ENCODE measurements at places on chromosomes 13 and 19.
A peak's percentile ranks its signal among the peaks of the same experiment; 100 is the strongest.

- DNase-seq: no peak
Observed at GRCh38 chr13:24282256-24282655, 27.1 kb upstream of the C1QTNF9 start.

- no peak for DNase-seq
Observed at GRCh38 chr13:80105350-80105749, 235.6 kb downstream of the SPRY2 start.

DNA sequence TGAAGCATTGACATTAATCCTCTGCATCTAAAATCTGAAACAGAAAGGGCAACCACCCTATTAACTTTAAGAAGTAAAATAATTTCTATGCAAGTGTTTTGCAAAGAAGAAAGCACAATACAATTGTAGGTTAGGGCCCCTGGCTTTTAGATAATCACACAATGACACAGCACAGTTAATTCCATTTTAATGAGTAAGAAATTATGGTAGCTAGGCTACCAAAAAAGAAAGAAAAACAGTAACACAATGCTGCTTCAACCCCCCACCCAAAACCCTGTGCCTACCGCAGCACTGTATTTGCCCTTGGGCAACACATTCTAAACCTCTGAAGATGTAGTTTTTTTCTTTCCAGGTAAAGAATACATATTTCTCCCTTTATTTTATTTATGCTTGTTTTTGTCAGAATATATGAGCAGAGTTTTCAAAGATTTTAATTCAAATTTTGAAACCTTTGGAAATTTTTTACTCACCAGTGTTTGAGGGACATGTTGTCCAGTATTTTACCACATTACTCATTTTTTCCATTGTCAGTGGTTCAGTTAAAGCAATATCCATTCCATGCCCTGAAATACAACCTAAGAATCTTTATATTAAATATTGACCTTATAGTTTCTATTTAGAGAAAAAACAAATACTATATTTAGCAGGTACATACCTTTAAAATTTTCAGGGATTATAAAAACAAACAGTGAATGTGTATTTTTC lies 21.1 kb downstream of the SOHLH2 start:
- DNase-seq: no peak

GRCh38 chr19:38452430-38453366 lies 19.2 kb downstream of the RYR1 start:
- no peak for DNase-seq

GRCh38 chr19:43618921-43619261 lies 538 bp downstream of the ZNF428 start:
- DNase-seq: peak; percentile 78

- DNase-seq: no peak
Observed at GRCh38 chr19:50300814-50301606, 28.2 kb downstream of the KCNC3 start.

DNA sequence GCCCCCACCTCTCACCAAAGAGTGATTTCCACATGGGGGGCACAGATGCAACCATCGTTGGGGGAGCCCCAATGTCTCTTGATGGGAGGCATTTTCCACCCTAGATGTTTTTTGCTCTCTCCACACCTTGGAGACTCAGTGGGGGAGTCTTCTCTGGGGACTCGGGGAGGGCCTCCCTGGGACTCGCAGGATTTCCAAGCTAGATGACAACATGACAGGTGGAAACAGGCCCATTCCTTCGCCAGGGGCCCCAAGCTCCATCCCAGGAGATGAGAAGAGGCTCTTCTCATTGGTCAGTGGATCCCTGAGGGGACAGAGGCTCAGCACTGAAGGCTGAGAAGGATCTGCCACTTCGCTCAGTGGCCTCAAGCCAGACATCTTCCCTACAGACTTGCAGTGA lies 12.7 kb upstream of the KIR2DL4 start:
- DNase-seq: no peak

GRCh38 chr19:8423817-8424223 lies 10.7 kb downstream of the MARCHF2 start:
- DNase-seq: no peak

DNA sequence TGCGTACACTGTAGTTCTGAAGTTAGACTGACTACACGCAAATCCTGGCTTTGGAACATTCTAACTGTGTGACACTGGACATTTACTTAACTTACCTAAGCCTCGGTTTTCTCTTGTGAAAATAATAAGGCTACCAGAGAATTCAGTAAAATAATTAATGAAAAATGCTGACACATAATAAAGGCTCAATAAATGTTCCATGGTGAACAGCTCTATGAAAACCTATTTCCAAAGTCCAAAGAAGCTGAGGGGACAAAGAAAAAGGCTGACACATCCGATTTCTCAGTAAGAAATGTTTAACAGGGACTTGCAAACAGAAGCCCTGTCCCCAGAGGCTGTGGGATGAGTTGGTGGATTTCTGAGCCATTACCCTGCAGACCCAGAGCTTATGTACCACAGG lies 139.7 kb upstream of the GJB6 start:
- no peak for DNase-seq

GRCh38 chr19:4957981-4958380 lies 10.9 kb upstream of the KDM4B start:
- DNase-seq: no peak

DNA sequence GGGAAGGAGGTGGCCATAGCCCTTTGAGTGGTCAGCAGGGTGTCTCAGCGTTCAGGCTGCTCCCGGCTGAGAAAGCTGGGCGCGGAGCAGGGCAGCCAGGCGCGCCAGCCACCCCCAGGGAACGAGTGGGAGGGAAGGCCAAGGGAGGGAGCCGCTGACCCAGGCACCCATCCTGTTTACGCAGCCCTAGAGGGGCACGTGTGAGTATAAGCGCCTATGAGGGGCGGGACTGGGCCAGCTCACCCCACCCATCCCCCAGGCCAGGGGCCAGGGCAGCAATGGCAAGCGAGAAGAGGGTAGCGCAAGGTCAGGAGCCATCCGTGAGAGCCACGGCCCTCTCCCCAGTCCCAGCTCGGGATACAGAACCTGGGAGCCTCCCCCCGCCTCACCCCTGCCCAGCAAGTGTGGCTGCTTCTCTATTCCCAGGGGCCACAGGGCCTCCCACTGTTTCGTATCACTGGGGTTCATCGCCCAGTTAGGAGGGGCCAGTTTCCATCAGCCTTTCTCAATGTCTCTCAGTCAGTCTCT lies 897 bp upstream of the DMKN start:
- DNase-seq: no peak

- DNase-seq: peak; percentile 23
Observed at GRCh38 chr13:48930918-48931317, 44.8 kb upstream of the FNDC3A start.

DNA sequence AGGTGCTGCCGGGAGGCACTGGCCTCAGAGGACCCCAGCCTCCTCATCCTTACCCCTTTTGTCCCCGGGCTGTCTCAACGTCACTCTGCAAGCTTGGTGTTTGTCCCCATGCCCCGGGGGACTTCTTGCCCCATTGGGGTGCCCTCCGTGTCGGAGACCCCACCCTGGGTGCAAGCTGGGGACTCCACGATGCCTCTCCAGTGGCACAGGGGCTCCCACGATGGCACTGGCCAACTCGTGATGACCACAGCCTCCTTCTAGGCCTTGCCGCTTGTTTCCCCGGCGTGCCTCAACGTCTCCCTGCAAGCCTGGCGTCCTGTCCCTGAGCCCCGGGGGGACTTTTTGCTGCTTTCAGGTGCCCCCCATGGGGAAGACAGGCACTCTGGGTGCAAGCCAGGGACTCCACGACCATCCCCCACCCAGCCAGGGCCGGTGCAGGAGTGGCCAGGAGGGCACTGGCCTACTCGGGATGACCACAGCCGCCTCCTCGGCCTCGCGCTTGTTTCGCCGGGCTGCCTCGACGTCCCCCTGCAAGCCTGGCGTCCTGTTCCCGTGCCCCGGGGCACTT lies 237.0 kb downstream of the TUBA3C start:
- no peak for DNase-seq

DNA sequence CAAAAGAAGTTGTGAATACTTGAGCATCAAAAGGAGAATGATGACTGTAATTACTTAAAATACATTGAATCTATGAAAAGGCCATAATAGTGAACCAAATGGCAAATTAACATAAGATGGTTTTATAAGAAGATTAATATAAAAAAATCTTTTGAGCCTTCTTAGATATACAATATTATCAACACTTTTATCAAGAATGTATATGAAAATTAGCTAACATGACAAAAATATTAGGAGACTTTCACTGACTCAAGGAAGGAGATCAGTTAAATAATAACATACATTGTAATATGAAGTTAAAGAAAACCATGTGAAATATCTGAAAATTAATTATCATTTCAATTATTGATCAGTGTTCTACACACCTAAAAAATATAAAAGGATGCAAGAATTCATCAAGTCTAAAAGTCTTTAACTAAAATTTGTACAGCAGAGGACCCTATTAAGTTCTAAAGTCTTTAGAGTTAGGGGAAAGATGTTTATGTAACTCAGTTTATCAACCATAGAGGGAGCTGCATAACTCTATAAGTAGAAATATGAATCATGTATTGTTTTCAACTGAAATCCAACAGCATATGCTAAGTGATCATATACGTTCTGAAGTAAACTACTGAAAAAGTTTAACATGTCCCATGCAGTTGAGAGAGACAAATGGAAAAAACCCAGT lies 756.1 kb upstream of the MIR17HG start:
- no peak for DNase-seq

GRCh38 chr13:93899981-93900380 lies 579.5 kb downstream of the DCT start:
- DNase-seq: no peak

- DNase-seq: no peak
Observed at GRCh38 chr13:48731001-48731658, 77.4 kb downstream of the CYSLTR2 start.

DNA sequence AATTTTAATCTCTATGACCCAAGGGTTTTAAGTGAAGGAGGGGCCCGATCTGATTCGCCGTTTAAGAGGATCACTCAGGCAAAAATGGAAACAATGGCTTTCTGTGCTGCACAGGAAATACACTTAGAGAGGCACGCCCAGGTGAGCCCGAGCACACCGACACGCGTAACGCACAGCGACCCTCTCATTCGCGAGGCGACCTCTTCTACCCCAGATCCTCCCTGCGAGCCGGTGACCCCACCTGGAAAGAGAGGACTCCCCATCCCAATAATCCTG lies 216 bp downstream of the SH2D3A start:
- no peak for DNase-seq

DNA sequence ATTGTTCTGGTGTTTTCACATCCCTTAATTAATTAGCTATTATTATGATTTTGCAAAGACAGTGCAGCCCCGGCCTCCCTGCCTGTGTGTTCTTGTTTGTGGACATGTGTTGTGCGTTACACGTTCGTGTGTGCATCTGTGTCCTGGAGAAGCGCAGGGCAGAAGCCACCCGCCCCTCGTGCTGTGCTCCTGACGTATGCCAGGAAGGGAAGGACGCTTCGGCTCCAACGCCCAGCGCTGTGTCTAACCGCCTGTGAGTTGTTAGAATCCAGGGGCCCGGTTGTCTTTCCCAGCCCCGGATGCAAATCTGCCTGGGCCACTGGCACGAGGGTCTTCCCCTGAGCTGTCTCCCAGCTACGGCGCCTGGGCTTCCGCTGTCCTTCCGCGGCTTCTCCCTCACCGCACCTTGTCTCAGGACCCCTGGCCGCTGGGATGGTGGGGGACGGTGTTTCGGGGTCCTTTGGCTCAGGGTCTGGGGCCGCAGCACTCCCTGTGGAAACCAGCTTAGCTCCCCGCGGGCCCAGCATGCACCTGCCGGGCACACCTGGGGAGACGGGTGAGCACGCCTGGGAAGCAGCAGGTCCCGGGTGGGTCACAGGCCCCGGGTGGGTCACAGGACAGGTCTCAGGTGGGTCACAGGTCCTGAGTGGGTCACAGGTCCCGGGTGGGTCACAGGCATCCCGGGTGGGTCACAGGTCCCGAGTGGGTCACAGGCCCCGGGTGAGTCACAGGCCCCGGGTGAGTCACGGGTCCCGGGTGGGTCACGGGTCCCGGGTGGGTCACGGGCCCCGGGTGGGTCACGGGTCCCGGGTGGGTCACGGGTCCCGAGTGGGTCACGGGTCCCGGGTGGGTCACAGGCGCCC lies 51.5 kb downstream of the GAS6 start:
- no peak for DNase-seq
